ENCODE measurements at places on chromosomes 6 and 20.

DNA sequence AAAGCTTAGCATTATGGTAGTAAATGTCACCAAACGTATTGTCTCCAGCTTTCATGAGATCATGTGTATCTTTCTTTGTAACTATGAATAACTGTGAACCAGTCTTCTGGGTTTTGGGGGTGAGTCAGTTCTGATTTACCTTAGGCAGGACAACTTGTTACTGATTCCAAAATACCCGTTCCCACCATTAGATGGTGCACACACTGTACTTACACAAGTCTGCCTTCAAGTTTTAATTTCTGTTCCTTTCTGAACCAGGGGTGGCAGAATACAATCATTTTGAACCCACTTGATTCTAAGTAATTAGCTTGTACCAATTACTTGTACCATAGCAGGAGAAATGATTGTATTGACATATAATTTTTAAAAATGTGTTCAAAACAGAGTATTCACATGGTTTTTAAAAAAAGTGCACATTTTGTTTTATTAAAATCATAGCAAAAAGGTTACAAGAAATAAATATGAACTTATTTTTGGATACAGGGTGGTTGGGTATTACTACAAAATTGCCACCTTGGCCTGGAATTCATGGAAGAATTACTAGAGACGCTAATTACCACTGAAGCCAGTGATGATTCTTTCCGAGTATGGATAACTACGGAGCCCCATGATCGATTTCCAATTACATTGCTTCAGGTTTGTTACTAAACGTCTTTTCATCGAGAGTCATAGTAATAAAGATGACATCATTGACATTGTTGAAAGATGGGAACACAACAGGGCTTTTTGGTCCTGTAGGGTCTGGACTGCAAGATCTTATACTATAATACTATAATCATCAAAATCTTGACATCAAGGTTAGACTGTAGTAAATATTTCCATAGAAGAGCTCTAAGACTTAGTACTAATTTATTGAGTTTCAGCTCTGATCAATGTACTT, 75.2 kb upstream of the GLP1R start:
- DNase-seq: peak; percentile 54

DNA sequence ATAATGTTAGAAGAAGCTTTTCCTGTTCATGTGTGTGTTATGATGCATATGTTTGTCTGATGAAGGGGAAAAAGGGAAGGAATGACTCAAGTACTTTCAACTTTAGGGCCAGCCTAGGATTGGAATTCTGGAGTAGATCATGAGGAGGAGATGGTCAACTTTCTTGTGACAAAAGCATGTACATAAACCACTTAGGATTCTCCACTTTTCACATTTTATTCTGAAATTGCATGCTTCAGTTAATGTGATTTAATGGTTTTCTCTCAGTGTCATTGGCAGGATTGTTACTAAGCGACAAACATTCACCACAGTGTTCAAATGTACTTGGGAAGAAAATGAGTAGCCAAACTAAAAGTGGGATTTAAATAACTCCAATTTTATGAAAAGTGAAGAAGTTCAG, 80.1 kb downstream of the UTRN start:
- no peak for DNase-seq

GRCh38 chr6:148497257-148497656, 154.6 kb downstream of the SASH1 start:
- DNase-seq: no peak

DNA sequence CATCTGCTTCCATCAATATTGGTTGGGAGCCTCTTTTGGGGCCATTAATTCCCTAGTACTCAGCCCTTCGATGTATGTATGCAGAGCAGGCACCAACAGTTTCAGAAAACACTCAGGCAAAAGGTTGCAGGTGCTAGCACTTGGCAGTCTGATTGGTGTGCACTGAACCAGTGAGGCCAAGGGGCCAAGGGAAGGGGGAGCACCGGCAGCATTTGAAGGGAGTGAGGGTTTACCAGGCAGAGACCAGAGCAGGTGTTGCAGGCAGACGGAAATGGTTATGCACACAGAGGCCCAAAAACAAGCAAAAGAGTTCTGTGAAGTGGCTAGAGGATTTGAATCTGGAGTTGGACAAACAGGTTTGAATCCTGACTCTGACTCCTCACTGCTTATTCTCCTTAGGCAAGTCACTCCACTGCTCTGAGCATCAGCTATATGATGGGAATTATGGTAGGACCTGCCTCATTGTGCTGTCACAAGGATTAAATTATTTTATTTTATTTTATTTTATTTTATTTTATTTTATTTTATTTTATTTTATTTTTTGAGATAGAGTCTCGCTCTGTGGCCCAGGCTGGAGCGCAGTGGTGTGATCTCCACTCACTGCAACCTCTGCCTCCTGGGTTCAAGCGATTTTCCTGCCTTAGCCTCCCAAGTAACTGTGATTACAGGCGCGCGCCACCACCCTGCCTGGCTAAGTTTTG, 58.1 kb upstream of the SHLD1 start:
- DNase-seq: peak; percentile 80

DNA sequence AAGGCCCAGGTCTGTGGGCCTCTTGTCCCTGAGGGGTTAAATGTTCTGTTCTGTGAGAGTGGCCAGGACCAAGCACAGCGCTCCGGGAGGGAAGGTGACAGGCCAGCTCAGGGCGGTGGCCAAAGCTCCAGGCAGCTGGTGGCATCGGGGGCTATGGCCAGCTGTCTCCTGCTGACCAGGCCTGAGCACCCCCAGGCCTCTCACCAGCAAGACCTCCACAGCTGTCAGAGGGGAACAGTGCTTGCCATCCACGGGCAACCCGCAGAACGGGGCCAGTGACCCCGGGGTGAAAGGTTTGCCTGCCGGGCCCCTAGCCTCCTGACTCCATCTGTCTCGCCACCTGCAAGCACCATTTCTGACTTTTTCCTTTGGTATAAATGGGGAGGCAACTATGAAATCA, 46.0 kb downstream of the EYA2 start:
- no peak for DNase-seq

- DNase-seq: no peak
Measured at GRCh38 chr6:144311361-144311760, 26.2 kb downstream of the UTRN start.

- DNase-seq: no peak
Measured at GRCh38 chr20:10332656-10333415, 101.2 kb downstream of the MKKS start.

DNA sequence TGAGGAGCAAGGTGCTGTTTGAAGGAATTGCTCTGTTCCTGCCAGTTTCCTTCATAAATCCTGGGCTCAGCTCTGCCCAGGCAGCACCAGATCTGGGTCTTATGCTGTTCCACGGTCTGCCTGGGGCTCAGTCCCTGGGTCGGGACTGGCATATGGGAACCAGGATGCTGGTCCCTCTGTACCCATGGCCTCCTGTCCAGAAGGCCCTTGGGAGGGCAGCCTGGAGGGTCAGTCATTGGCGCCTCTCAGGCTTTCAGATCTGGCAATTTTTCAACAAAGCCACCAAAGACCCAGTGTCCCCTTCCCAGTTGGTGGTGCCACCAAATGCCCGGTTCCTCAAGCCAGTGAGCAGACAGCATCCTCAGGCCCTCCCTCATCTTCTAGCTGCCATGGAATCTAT, 232.7 kb upstream of the SULF2 start:
- no peak for DNase-seq

- no peak for DNase-seq
Measured at GRCh38 chr20:57657535-57658446, 37.6 kb upstream of the ZBP1 start.

GRCh38 chr6:3026791-3027626, 27.3 kb downstream of the NQO2 start:
- peak; percentile 90 for DNase-seq

DNA sequence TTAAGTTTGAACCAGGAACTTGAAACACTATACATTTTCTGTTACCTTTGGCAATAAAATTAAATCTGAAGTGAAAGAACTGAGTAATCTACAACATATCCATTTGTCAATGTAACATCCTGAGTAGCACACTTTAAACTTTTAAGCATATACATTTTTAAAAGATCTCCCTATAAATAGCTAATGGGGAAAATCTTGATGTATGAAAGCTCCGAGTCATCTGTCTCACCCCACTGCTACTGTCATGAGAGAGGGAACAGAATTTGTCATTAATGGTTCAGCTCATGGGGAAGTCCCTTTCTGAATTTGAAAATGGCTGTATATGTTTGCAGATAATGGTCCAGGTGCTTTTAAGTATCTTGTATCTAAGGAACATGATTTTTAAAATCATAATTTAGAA, 55.2 kb upstream of the NOX3 start:
- peak; percentile 30 for DNase-seq

GRCh38 chr6:161082215-161082614, 90.6 kb downstream of the MAP3K4 start:
- no peak for DNase-seq

- DNase-seq: no peak
Measured at GRCh38 chr6:134753001-134753400, 196.9 kb downstream of the ALDH8A1 start.

- DNase-seq: no peak
Measured at GRCh38 chr6:19705606-19706005, 131.6 kb upstream of the ID4 start.

DNA sequence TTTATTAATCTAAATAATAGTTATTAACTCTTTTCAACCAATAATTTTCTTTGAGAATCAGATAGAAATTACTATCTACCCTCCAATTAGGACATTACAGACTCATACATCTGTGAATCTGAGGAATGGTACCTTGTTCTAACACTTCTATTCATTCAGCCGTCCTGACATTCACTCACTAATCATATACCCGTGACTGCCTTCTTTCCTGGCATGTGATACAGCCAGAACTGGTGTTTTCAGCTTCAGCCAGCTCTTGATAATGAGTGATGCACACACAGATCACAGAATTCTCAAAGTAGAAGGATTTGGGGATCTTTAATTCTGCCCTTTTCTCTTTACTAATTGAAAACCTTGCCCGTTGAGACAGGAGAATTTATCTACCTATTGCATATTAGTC, 499.9 kb downstream of the UTRN start:
- DNase-seq: no peak

- DNase-seq: no peak
Measured at GRCh38 chr6:157528931-157529653, 148.1 kb downstream of the ZDHHC14 start.

GRCh38 chr6:87182321-87182720, 27.0 kb downstream of the ZNF292 start:
- peak; percentile 41 for DNase-seq

DNA sequence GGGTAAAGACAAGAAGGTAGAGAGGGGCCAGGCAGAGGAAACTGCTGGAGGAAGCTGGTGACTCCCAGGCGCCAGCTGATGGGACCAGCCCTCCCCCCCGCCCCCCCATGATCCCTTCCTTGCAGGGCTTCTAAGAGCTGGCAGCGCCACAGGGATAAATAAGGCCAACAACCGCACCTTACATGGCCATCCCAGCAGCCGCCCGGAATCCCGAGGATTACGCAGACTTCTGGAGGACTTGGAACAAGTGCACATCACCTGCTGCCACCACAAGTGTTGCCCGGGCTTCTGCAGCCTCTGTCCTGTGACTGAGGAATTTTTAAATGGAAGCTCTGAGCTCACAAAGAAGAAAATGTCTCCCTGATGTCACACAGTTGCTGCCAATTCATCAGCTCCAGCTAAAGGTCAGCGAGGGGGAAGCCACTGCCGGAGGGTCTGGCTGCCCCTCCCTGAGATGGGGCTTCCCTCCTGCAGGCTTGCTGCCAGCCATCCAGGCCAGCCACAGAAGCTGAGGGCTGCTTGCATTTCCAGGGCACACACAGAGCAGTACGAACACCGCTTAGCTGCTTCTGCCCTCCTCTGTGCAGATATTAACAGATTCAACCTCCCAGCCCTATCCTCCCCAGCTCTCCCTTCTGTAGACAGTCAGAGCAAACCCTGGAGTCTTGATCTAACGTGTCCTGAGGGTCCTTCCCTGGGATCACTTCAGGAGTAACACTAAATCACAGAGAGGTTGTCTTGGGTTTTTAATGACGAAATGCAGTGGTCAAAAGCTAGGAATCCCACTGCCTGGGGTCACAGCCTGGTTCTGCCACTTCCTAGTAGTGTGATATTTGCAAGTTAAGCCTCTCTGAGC, 38.6 kb upstream of the PIM1 start:
- no peak for DNase-seq

DNA sequence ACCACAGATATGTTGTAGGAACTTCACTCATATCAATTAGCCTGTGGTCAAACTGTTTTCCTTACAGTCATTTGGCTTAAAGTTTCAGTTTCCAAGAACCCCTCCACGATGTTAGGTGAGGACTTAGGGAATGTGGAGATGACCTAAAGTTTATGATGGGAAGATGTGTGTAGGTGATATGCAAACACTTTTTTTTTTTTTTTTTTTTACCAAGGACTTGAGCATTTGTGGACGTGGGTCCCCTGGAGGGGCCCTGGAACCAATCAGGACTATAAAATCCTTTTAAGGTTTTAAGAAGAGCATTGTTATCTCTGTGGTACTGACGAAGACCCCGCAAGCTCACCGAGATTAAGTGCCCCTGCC, 478 bp upstream of the MTHFD1L start:
- DNase-seq: peak; percentile 20

DNA sequence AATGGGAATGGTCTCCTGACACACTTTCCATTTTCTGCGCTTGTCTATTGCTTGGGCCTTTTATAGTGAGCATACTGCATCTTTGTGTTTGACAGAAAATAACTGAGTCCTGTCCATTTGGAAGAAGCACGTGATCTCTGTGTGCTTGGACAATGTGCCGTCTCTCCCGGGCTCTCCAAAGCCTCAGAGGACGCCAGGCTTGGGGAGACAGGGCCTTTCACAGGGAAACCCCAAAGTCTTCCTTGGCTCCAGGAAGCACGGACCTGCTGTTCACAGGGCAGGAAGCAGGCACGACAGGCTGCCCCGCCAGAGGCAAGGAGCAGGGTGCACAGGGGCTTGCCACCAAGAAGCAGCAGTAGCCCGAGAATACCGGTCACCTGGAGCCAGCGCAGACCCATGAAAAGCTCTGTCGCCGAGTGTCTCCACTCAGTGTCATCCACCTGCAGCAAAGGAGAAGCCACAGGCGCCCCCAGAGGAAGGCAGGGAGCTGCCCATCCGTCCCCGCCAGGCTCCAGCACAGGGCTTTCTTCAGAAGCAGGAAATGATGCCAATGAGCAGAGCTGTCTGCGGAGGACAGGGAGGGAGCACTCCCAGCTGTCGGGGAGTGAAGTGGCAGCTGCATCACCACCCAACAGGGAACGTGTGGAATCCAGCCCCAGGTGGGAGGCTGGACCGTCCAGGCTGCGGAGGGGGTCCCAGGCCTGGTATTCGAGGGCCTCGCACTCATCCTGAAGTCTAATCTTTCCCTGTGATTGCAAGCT, 135.1 kb downstream of the AGPAT4 start:
- no peak for DNase-seq

GRCh38 chr6:27651371-27651732, 178.4 kb upstream of the ZNF184 start:
- DNase-seq: no peak

GRCh38 chr20:1212607-1213396, 9.5 kb downstream of the C20orf202 start:
- peak; percentile 74 for DNase-seq

DNA sequence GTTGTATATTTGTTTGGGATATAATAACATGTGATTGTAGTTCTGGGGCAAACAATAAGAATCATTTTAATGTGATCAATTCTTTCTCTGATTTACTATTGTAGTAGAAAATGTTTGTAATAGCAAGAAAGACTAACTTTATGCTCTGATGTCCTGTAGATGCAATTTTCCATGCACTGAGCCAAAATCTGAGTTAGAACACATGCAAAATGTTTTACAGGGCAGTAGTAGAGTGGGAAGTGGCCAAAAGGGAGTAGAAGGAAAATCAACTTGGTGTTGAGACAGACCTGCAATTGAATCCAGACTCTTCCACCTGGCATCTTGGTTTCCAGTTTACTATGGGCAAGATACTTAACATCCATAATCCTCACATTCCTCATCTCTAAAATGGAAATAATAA, 93.5 kb upstream of the BMP5 start:
- no peak for DNase-seq

GRCh38 chr20:64155258-64156135, 8.8 kb upstream of the MYT1 start:
- DNase-seq: no peak
